CD4-positive, alpha-beta T cell treated with Interleukin-2 at 100 ng/mL for 4 hours (primary cell): ENCODE measurements at places on chromosomes 4 and X.

GRCh38 chrX:26649534-26649933 is 433.6 kb downstream of the MAGEB5 start:
- peak; percentile 5 for DNase-seq

DNA sequence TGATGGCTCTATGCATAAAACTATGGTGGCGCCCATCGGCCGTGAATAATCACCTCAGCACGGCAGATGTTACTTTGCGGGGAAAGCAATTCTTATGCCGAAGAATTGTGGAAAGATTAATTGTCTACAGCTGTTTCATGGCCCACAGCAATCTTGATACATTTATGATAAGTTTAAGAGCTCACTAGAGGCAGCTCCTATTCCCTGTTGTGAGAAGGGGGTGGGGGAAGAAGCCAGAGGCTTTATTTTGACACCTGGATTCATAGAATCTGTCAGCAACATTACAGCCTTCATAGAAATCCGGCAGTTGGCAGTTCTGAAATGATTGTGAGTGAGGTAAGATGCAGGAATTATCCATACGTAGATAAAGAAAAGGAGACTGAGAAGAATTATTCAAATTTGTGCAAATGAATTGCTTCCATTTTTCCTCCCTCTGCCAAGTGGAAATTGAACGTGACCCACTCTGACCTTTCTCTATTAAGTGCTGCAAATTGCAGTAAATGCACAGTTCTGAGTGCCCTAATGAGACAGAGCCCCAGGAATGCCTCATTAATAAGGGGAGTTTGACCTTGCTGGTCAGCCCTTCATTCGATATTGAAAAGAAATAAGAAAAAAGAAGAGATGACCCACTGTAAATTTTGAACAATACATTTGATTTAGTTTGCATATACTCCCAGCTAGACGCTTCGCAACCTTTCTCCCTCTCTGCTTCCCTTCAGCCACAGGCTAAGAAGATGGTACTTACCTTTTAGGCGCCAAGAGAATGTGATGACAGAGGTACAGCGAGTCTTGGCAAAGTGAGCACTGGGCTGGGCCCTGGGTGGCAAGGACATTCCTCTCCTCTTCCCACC is 188.8 kb downstream of the GPAT3 start:
- DNase-seq, result no peak

DNA sequence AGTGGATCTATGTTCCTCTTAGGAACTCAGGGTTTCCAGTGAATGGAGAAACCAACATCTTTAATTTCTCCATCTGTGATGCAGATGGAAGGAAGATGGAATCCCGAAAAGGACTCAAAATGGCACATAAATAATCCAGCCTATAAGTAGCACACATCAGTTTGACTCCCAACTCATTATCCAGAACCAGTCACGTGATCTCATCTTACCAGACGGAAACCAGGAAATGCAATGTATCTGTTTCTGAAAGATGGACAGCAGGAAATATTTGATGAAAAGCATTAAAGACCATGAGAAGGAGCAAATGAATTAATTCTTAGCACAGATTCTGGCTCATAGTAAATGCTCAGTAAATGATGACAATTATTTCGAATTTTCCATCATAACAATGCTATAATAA is 443.1 kb upstream of the FMR1 start:
- no peak for DNase-seq

DNA sequence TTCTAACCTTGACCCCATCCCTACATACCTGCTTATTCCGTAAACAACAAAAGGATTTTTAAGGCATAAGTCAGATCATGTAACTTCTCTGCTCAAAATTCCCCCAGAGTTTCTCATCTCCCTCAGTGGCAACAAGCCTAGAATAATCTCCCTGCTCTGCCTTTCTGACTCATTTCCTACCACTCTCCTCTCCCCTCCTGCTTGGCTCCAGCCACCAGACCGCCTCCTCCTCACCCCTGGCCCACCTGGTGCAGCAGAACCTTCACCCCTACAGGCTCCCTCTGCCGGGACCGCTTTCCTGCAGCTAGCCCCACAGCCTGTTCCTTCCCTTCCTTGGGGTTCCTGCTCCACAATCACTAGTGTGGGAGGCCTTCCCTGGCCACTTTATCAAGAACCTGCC is 32.1 kb downstream of the TSPAN5 start:
- no peak for DNase-seq

- no peak for DNase-seq
Observed at GRCh38 chr4:110135523-110135922, 62.9 kb downstream of the ELOVL6 start.
